Activated T-helper 1 cell treated with anti-CD3 and anti-CD28 coated beads, Interleukin-2, amount 50 U/mL, for 16 hours (primary cell): ENCODE measurements at places on chromosomes 7 and 10.

DNA sequence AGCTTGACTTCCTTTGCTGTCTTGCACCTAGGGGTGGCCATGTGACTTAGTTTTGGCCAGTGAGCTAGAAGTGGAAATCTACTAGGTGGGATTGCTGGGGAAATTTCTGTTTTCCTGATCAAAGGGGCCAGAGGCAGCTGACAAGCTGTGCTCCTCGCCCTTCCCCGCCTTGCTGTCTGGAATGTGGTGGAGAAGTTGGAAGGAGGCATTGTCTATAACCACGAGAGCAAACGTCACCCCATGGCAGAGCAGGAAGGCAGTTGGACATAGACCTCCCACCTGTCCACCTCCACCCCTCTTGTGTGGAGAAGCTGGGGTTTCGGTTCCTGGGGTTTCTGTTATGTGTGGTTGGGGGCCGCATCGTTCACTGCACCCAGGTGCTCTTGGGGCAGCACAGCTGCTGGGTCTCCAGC lies 7.3 kb downstream of the SFRP5 start:
- DNase-seq: no peak

DNA sequence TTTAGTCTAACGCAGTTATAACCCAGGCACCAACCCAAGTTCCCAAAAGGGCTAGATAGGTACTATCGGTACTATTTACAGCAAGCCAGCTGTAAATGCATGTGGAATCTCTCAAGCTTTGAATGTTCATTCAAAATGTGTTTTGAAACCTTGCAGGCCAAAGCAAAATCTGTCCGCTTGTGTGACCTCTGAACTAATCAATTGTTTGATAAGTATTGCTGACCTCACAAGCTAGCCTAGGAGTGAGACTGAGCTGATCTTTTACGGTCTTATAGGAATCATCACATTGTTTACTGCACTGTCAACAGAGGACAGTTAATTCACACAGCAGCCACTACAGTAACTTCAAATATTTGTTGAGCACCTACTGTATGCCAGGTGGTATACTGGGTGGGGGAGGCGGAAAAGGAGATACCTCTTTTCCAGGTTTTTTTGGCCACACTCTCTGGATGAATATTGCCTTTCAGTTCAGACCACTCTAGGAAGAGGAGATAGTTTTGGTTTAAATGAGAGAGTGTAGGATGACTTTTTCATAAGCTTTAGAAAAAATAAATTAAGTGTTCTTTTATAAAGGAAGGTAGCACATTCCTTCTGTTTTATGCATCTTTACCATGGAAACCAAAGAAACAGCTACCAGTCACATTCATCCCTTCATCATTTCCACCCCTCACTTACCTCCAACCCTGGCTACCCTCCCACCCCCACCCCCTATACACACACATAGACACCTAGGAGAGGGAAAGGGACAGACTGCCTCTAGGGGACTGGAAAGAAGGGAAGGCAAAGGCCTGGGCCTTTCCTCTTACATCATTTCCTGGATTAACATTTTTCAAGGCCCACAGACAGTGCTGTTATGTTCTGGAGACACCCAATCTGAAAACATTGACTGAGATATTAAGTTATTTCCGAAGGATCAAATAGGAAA lies 2.4 kb downstream of the PAPSS2 start:
- DNase-seq: no peak

DNA sequence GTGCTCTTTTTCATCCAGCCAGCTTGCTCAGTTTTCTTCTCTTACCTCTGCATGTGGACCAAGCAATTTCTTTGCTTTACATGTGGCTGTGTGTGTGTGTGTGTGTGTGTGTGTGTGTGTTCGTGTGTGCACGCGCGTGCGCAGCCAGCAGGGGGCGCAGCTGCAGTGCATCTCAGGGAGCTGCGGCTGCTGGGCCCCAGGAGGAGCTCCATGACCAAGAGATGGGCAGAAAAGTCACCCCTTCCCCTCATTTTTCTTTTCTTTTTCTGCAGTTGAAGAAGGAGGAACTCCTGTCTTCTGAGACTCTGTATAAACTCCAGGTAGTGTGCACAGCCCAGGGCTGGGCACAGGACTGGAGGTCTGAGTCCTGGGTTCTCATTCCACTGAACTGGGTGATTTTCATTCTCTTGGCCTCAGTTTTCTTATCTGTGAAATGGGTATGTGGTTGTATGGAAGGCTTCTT lies 41.8 kb downstream of the BLNK start:
- peak; percentile 37 for DNase-seq

DNA sequence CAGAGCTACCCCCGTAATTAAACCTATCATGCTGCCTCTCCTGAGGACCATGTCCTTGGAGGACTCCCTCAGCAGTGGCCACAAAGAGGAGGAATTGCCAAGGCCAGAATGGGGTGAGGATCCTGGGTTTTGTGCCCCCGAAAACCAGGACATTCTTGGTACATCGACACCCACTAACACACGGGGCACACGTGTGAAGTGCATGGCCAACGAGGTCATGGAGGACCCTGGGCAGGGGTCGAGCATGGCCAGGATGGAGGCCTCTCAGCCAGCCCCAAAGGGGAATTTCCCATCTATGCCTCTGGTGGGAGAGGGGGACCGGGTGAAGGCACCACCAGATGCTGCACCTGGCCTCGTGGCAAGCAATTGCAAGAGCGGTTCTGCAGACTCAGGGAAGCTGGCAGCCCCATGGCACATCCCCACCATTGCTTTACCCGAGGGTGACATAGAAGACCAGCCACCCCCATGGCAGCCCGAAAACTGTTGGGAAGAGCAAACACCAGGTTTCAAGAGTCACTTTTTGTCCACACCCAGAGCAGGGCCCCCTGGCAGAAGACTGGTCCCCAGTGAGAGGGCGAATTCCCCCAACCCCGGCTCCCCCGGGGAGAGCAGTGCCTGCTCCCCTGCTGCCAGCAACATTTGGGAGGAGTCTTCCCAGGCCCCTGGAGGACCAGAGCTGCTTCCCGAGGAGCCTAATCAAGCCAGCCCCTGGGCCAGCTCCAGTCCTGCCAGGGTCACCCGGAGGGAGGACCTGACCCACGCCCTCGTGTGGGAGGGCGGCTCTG lies 26.4 kb downstream of the C10orf71 start:
- DNase-seq: no peak

DNA sequence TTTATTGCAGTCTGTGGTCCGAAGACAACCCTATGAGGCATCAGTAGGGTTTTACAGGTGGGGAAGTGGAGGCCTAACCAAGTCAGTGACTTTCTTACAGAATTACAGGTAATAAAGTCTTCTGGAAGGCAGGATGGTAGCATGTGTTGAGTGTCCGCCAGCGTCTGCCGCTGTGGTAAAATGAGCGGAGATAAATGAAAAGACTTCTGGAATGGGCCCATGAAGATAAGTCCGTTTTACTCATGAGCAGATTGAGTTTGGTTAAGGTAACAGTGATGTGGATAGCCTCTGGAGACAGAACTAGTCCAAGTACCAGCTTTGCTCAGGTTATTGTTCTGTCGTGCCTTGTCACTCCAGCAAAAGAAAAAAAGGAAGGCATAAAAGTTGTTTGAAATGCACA lies 966 bp downstream of the FBH1 start:
- DNase-seq: no peak

DNA sequence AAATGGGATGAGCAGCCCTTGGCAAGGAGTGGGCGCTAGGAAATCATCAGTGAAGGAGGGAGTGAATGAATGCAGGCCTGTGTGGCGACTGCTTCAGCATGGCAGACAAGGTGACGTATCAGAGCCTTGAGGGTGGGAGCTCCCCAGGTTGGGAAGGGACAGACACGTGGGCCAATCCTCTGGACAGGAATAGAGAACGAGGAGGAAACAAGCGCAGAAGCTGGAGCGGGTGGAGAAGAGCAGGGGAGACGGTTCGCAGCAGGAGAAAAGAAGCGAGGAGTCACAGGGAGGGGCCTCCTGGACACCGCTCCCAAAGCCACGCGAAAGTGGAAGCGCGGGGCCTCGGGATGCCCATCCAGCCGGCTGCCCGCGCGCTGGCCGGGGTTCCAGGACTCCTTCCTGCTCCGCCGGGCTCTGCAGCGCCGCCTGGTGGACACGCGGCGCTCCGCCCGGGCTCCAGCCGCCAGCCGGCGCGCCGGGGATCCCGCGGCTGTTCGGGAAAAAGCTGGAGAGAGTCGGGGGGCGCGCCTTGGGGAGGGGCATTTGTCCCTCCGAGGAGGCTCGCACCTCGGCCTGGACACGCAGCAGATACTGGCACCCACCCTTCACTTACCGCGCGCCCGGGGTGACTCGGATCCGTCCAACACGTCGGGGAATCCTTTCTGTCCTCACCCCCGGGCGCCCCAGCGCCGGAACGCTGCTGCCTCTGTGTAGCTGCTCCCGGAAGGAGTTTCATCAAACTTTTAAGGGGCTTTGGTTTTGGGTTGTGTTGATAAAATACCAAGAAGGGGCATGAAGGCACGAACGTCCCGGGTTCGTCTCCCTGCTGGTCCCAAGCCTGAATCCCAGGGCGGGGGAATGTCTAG lies 6.3 kb downstream of the ZNF503 start:
- no peak for DNase-seq

DNA sequence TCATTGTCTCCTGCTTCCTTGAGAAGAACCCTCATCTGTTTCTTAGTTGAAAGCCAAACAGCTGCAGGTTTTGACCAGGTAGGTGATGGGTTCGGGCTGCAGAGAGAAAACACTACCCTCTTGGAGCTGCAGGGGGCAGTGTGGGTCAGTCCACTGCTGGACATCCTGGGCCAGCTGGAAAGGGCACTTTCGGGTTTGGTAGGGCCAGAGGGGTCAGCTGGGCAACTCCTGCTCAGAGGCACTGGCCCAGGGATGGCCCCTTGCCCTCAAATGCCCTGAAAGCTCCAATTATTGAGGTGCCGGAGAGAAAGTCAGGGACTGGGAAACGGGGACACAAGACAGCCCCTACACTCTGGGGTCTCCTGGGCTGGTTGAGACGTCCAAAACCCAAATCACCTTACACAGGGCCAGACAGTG lies 90.7 kb downstream of the MKI67 start:
- DNase-seq: no peak
